ENCODE measurements at places on chromosomes 3 and 15.

DNA sequence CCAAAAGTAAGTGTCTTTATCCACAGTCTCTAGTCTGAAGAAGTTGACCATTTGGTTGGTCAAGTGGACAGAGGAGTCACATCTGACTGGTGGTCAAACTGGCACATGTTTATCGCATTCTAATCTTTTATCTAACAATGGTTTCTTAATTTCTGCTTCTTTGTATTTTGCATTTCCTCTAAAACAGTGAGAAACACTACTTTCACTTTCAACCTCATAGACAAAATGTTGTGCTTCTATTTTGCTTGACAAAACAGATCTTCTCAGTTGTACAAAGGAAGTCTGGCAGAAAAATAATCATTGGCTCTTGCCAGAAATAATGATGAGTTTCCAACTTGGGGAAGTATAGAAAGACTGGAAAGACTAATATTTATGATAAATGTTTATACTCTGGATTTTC is 103.9 kb downstream of the MME start:
- DNase-seq = no peak

DNA sequence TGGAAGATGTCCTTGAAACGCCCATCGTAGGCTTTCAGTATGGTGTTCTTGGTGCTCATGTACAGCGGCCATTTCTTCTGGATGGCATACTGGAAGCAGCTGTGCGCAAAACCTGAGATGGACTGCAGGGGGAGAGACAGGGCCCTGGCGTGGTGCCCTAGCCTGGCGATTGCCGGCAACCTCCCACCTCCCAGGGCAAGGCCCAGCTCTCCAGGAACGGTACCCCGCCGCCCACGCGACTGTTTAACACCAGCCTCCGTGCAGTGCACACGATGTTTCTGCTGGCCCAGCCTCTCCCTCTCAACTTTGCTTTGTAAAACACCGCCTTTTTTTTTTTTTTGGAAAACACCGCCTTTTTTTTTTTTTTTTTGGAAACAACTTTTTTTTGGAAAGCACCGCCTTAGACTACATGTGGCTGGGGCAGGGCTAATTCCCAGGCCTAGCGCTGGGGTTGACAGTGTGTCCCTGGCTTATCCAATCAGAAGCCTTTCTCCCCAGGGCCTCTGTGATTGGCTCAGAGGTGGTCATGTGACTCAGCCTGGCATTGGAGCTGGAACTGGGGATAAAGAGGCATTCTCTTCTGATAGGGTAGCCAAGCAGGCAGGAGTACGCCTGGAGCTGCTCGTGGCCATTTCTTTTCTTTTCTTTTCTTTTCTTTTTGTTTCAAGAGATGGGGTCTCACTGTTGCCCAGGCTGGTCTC is 14.7 kb downstream of the IDH2 start:
- no peak for DNase-seq

DNA sequence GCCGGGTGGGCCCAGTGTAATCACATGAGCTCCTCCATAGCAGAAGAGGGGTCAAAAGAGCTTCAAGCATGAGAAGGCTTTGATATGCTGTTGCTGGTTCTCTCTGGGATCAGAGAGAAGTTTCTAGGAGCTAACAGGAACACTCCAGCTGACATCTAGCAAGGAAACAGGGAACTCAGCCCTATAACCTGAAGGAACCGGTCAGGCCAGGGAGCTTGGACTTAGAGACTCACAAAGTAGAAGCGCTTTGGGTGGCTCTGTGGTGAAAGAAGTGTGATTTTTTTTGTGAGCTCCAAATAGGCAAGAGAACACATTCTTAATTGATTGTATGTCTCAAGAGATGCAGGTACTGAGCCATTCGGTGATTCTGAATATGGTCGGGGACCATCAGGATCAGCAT is 26.2 kb upstream of the EPHB1 start:
- no peak for DNase-seq

DNA sequence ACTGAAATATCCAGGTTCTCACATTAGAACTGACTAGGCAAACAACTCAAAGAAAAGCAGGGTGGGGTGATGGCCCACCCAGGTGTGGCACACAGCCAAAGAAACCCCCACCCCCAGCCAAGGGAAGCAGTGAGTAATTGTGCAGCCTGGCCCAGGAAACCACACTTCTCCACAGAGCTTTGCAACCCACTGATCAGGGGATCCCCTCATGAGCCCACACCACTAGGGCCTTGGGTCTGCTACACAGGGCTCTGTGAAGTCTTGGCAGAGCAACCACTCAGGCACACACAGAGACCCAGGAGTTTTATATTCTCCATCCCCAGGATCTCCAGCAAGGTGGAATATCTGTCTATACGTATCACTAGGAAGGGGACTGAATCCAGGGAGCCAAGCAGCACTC is 22.2 kb upstream of the TRIM42 start:
- no peak for DNase-seq

GRCh38 chr3:170772175-170772574 is 97.8 kb downstream of the RPL22L1 start:
- DNase-seq = no peak

DNA sequence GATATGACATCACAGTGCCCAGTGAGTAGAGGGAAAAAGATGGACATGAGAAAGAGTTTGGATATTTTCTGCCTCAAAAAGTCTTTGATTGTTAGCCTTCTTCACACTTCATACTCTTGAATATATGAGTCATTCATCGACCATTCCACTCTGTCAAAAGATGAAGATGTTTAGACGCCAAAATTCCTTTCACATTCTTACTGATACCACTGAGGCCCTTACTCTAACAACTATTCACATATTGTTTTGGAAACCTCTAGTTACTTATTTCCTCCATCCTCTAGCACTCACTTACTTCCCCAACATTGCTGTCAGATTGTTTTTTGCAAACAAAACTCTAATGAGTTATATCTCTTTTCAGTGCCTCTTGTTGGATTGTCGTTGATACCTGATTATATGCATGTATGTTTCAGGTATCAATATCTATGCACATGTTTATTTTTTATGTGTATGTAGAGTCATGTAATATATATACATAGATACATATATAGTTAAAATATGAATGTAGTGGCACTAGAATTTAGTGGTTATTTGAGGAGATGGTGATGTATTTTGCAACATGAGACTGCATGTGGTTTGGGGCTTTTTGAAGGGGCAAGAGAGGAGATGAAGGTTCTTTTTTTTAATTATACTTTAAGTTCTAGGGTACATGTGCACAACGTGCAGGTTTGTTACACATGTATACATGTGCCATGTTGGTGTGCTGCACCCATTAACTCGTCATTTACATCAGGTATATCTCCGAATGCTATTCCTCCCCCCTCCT is 40.0 kb upstream of the OR5H6 start:
- DNase-seq = no peak

DNA sequence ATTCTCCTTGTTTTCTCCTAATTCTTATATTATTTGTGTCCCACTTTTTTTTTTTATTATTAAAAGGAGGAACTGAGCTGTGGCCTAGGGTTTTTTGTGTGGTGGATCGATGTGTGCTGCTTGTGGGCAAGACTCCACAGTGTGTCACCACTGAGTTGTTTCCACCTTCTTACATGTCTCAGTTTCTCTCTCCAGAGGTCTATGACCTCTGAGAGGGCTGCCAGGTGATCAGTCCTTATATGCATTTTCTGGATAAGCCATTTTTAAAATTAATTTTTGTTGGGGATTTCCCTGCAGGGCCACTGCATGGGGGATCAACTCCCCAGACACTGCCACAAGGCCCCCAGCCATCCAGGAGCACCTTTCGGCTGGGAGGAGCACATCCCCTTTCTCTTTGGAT is 27.8 kb downstream of the IQCF6 start:
- DNase-seq = no peak

DNA sequence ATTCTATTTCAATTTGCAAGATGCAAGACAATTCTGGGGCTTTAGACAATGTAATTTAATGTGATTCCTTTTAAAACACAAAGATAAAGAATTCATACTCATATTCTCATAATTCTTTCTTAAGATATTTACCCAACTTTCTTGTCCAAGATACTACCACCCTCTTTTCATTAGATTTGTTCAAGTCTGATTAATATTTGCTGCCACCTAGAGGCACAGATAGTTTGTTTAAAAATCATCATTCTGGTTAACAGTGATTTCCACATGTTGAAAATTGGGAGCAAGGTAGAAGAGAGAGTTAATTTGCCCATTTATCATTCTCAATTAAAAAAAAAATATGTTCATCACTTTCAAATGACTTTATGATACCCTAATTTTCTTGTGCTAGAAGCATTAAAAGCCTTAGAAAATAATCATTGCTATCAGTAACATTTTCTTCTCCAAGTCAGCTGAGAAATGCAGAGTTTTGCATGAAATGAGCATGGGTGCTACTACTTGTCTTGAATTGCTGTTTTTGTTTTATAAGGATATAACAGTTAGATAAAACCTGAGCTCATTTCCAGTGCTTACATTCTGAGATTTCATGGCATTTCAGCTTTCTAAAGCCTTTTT is 11.6 kb downstream of the TAMM41 start:
- DNase-seq = no peak

- DNase-seq = peak; percentile 28
These were observed 101.8 kb upstream of the ALDH1A3 start for GRCh38 chr15:100777821-100778220.

- DNase-seq = no peak
These were observed 427.5 kb upstream of the TBL1XR1 start for GRCh38 chr3:177624528-177625495.

GRCh38 chr3:48788544-48789162 is 59.0 kb downstream of the PRKAR2A start:
- no peak for DNase-seq

- DNase-seq = no peak
These were observed 34.0 kb upstream of the ZPLD1 start for GRCh38 chr3:102400766-102401165.

DNA sequence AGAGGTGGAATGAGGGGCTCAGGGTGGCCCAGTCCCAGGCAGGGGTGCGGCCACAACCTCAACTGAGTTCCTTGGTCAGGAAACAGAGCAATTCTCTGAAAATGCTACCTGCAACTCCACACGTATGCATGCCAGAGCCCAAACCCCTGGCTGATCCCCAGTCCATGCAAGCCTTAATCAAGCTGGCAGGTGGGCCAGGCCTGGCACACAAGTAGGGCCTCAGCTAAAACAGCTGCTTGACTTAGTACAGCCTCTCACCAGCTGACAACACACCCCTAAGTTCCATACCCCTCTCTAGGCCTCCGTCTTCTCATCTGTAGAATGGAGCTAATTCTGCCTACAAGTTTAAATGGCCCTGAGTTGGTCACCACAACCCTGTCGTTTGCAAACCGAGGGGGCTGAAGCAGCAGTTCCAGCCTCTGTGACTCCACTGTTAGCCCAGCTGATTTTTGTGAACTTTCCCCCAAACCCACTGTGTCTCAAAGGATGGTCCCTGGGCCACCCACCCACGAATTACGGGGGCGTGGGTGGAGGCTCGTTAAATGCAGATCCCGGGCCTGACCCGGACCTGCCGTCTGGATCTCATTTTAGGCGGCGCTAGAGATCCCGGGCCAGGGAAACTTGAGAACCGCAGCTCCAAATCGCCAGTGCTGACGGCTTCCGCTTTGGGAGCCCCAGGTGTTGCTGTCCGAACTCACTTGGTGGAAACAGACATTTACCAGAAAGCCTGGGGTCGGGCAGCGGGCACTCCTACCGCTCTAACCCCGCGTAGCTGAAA is 927 bp downstream of the CHDH start:
- no peak for DNase-seq

DNA sequence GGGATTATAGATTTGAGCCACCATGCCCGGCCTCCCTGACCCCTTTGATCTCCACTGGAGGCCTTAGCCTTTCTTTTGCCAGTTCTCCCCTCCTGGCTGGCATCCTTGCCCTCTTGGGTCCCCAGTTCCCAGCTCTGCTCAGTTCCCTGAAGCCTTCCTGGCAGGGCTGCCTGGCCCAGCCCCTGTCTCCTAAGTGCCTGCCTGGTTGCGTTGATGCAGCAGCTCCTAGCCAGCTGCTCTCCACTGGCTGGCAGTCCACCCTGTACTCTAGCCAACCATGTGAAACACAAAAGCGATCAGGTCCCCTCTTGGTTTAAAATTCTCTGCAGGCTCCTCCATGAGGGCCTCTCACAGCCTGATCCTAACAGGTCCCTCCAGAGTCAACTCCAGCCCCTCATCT is 184.7 kb downstream of the RAB11A start:
- no peak for DNase-seq

DNA sequence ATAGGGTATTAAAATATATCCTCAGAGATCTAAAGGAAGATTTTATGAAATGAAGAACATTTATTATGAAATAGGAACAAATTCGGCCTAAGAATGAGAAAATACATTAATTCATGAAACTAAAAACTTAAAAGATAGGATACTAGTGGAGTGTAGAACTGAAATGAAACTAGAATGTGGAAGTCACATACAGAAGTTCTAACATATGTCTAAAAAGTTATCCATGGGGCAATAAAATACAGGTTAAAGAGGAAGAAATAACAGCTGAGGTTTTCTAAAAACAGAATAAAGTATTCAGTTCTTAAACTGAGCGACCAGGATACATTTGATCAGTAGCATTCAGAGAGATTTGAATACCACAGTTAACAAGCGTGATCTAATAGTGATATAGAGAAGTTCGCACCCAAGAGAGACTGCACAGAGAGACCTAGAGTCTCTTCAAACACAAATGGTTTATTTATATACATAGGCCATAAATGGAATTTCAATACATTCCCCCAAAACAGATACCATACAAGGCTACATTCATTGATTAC is 85.9 kb downstream of the FEZF2 start:
- DNase-seq = no peak

- no peak for DNase-seq
These were observed 70.2 kb upstream of the WNT7A start for GRCh38 chr3:13950042-13950441.

GRCh38 chr3:121998611-121999473 is 23.2 kb downstream of the ILDR1 start:
- no peak for DNase-seq

GRCh38 chr3:66470285-66470684 is 30.5 kb downstream of the LRIG1 start:
- no peak for DNase-seq

GRCh38 chr15:76105391-76105790 is 45.6 kb downstream of the TMEM266 start:
- no peak for DNase-seq

DNA sequence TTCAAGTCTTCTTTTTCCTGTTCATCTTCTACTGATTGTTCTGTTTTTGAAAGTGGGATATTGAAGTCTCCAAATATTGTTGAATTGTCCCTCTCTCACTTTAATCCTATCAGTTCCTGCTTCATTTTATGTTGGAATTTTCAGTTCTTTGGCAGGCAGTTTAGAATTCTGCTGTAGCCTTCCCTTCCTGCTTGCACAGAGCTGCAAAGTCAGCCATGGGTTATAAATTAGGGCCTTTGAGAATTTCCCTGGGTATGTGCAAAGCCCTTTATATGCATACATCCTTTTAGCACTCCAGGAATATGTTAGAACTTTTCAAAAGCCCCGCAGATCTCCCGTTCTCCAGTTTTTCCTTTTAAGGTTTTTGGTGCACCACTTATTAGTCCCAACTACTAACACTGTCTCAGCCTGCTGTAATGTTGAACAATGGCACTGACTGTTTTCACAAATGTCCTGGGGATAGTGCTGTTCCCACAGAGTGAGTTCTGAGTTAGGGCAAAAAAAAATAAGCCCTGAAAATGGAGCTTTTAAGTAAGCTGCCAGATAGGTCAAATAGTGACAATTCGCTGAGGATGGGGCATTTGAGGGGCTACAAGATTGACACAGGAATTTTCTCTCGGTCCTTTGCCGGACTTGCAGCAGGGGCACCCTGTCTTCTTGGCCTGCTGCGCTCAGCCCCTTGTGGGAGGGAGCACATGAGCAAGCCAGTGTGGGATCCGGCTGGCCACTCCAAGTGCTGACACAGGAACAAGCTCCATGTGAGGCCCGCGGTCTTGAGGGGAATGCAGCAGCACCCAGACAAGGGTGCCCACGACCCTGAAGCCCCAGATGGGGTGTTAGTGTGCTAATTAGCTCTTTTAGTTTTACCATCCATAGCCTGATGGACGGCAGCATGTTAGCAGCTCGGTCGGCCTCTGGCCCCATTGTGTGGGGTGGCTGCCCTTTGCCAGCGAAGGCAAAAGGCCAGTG is 96.0 kb downstream of the VPS8 start:
- DNase-seq = no peak

All from AG04449 (cell line).